ENCODE measurements at places on chromosomes 11 and 22. TPM values are rescaled to one million over a fixed set of nuclear protein-coding genes. Genes with fewer than 3 reads are reported as not detected.

GRCh38 chr11:7666292-7666866, 6.9 kb downstream of the CYB5R2 start:
- no peak overlapping the region for H3K27ac ChIP-seq
- peaks cover 11% of the 10 kb centered on the region for H3K36me3 ChIP-seq
- H3K4me3 ChIP-seq, result no peak overlapping the region

The CELSR1 gene
- 9.6 TPM for total RNA-seq

The SMTNL1 gene
- total RNA-seq, result not detected

DNA sequence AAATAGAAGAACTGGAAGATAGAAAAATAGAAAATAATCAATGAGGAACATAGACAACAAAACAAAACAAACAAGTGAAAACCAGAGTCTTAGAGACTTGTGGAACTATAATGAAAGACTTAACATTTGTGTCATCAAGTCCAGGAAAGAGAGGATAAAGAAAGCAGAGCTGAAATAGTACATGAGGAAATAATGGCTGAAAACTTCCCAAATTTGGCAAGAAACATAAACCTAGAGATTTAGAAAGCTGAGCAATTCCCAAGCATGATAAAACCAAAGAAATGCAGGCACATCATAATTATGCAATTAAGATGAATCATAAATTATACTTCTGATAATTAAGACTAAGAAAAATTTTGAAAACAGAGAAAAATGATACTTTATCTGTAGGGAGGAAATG, 614.5 kb downstream of the ETS1 start:
- no peaks in the 10 kb centered on the region for H3K36me3 ChIP-seq
- H3K4me3 ChIP-seq, result no peak overlapping the region
- no peak overlapping the region for H3K27ac ChIP-seq
- no peaks in the 10 kb centered on the region for H3K27me3 ChIP-seq

DNA sequence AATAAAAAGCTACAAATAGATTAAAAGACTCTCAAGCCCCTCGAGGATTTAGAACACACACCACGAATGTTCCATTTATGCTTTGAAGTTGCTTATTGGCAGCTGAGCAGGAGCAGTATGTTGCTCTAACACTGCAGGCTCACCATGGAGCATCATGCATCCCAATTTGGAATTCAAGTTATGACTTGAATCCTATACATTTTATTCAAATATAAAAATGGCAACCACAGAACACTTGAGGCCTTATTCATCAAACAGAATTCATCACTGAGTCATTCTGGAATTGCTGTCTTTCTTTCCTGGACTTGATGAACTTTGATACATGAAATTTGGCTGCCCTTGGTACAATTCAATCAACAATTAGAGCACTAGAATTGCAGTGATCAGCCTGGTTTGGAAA, 24.5 kb upstream of the BLID start:
- H3K27ac ChIP-seq, result no peak overlapping the region
- no peaks in the 10 kb centered on the region for H3K27me3 ChIP-seq
- H3K36me3 ChIP-seq, result no peaks in the 10 kb centered on the region
- no peak for DNase-seq
- no peak overlapping the region for H3K4me3 ChIP-seq
- peaks cover 12% of the 10 kb centered on the region for H3K4me1 ChIP-seq

DNA sequence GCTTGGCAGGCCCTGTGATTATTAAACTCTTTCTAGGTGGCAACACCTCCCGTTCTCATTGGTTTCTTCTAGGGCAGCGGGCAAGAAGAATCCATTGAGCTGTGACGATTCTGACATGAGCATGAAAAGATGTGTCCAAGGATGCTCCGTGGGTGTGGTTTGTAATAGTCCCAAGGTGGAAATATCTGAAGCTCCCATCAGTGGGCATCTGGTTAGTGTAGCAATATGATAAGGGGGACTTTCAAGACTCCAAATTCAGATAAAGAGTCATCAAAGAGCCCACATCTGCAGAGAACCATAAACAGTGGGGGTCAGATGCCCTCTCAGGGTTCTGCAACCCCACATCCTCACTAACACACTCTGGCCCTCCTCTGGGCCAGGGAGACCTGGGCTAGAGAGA, 42.6 kb downstream of the TST start:
- H3K4me1 ChIP-seq, result peaks cover 7% of the 10 kb centered on the region
- no peak for DNase-seq
- H3K27ac ChIP-seq, result no peak overlapping the region
- no peak overlapping the region for H3K4me3 ChIP-seq
- no peaks in the 10 kb centered on the region for H3K36me3 ChIP-seq

- no peak for DNase-seq
- no peaks in the 10 kb centered on the region for H3K36me3 ChIP-seq
- no peaks in the 10 kb centered on the region for H3K4me1 ChIP-seq
- no peak overlapping the region for H3K4me3 ChIP-seq
- no peak overlapping the region for H3K27ac ChIP-seq
Observed at GRCh38 chr11:1067812-1068496, 6.7 kb upstream of the MUC2 start.

DNA sequence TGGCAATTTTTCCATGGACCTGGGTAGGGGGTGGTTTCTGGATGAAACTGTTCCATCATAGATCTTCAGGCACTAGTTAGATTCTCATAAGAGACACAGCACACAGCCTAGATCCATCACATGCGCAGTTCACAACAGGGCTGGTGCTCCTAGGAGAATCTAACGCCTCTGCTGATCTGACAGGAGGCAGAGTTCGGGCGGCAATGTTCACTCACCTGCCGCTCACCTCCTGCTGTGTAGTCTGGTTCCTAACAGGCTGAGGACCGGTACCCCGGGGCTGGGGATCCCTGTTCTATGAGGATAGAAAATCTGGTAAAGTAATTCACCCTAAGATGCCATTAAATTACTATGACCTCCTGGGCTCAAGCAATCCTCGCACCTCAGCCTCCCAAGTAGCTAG, 318.0 kb downstream of the KIRREL3 start:
- no peaks in the 10 kb centered on the region for H3K36me3 ChIP-seq
- no peaks in the 10 kb centered on the region for H3K27me3 ChIP-seq
- no peak overlapping the region for H3K4me3 ChIP-seq
- DNase-seq, result no peak
- no peak overlapping the region for H3K27ac ChIP-seq
- no peaks in the 10 kb centered on the region for H3K4me1 ChIP-seq

- H3K27ac ChIP-seq, result no peak overlapping the region
- no peak for DNase-seq
- no peaks in the 10 kb centered on the region for H3K4me1 ChIP-seq
- no peak overlapping the region for H3K4me3 ChIP-seq
- H3K36me3 ChIP-seq, result no peaks in the 10 kb centered on the region
Observed at GRCh38 chr11:117425679-117426296, 98.1 kb downstream of the CEP164 start.

DNA sequence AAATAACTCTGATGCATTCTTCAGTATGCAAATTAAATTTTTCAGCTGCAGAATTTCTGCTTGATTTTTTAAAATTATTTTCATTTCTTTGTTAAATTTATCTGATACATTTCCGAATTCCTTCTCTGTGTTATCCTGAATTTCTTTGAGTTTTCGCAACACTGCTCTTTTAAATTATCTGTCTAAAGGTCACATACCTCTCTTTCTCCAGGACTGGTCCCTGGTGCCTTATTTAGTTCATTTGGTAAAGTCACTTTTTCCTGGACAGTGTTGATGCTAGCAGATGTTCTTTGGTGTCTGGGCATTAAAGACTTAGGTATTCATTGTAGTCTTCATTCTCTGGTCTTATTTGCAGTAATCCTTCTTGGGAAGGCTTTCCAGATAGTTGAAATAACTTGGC, 577.4 kb upstream of the LUZP2 start:
- H3K27me3 ChIP-seq, result no peaks in the 10 kb centered on the region
- H3K36me3 ChIP-seq, result no peaks in the 10 kb centered on the region
- DNase-seq, result no peak
- no peaks in the 10 kb centered on the region for H3K4me1 ChIP-seq

- DNase-seq, result peak; percentile 62
- no peak overlapping the region for H3K4me3 ChIP-seq
- no peaks in the 10 kb centered on the region for H3K36me3 ChIP-seq
- H3K27me3 ChIP-seq, result no peaks in the 10 kb centered on the region
Observed at GRCh38 chr11:115606498-115607220, 102.4 kb upstream of the CADM1 start.

GRCh38 chr11:124078591-124078990, 36.7 kb upstream of the VWA5A start:
- no peaks in the 10 kb centered on the region for H3K4me1 ChIP-seq
- DNase-seq, result no peak
- no peak overlapping the region for H3K4me3 ChIP-seq
- H3K27me3 ChIP-seq, result no peaks in the 10 kb centered on the region

- no peak overlapping the region for H3K4me3 ChIP-seq
- H3K27ac ChIP-seq, result peak overlapping the region; percentile 54
- H3K36me3 ChIP-seq, result peaks cover 23% of the 10 kb centered on the region
- no peaks in the 10 kb centered on the region for H3K27me3 ChIP-seq
- no peak for DNase-seq
Observed at GRCh38 chr11:18617688-18618341, 16.3 kb downstream of the SPTY2D1 start.

- H3K4me1 ChIP-seq, result no peaks in the 10 kb centered on the region
- no peak for DNase-seq
- no peaks in the 10 kb centered on the region for H3K36me3 ChIP-seq
- H3K27ac ChIP-seq, result no peak overlapping the region
- no peaks in the 10 kb centered on the region for H3K27me3 ChIP-seq
- no peak overlapping the region for H3K4me3 ChIP-seq
Observed at GRCh38 chr11:42066113-42066512, 606.7 kb upstream of the LRRC4C start.

The CYP2D6 gene
- total RNA-seq, result not detected

DNA sequence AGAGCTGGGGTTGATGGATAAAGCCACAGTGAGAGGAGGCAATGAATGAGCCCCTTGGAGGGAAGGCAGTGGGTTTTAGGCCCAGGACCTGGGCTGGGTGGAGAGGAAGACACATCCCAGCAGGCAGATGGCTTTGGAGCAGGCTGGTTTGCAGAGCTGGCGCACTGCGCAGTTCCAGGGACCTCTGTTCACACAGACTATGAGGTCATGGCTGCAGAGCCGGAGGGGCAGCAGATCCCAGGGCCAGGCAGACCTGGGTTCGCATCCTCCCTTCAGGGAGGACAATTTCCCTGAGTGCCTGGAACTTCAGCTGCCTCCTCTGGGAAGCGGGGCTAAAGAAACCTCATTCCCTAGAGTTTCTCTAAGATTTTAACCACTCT, 28.2 kb upstream of the DGKZ start:
- H3K4me3 ChIP-seq, result no peak overlapping the region

The TLCD5 gene
- 18.7 TPM for total RNA-seq

DNA sequence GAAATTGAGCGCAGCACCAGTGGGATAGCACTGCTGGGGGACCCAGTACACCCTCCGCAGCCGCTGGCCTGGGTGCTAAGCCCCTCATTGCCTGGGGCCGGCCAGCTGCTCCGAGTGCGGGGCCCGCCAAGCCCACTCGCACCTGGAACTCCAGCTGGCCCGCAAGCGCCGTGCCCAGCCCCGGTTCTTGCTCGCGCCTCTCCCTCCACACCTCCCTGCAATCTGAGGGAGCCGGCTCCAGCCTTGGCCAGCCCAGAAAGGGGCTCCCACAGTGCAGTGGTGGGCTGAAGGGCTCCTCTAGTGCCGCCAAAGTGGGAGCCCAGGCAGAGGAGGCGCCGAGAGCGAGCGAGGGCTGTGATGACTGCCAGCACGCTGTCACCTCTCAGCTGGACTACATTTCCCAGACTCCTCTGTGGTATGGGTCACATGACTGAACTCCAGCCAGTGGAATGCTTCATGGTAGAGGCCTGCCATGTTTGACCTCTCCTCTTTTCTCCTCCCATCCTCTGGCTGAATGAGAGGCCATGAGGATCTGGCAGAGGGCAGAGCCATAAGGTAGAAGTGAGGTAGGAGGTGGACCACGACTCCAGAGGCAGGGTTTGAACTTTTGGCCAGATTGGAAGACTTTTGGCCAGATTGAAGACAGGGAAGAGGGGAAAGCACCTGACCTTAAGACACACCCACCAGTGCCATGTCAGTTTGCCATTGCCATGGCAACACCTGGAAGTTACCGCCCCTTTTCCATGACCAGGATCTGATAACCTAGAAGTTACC, 6.2 kb downstream of the MRGPRD start:
- peaks cover 13% of the 10 kb centered on the region for H3K4me1 ChIP-seq
- H3K27me3 ChIP-seq, result no peaks in the 10 kb centered on the region
- no peak for DNase-seq
- no peak overlapping the region for H3K27ac ChIP-seq

DNA sequence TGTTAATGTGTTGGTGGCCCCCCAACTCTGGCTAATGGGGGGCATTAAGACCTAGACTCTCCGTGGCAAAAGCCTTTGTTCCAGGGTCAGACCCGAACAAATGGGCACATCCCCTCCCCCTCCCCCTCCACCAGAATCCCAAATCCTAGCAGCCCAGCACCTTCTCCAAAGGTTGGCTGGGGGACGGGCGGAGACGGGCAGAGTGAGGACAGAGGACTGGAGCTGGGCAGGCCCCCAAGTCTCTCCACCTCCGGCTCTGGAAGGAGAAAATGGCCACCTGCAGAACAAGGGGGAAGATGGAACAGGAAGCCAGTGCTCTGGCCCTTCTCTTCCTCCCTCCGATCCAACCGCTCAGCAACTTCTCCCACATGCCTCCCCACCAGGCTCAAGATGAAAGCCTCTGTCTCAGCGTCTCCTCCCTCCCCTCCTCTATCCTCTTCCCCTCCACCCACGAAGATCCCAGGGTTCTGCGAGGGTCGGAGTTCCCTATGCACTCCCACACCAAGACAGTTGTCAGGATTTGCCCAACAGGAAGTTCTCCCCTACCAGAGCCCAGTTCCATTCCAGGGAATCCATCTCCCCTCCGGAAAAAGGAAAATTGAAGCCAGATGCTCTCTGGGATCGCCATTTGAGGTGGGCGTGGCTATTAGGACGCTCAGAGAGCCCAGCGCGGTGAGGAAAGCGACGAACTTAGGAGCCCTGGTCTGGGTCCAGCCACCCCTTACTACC, 20.1 kb downstream of the ADA2 start:
- peaks cover 19% of the 10 kb centered on the region for H3K4me1 ChIP-seq
- no peaks in the 10 kb centered on the region for H3K27me3 ChIP-seq
- no peaks in the 10 kb centered on the region for H3K36me3 ChIP-seq

- DNase-seq, result no peak
- H3K4me3 ChIP-seq, result no peak overlapping the region
- H3K36me3 ChIP-seq, result no peaks in the 10 kb centered on the region
- no peak overlapping the region for H3K27ac ChIP-seq
- no peaks in the 10 kb centered on the region for H3K27me3 ChIP-seq
- H3K4me1 ChIP-seq, result no peaks in the 10 kb centered on the region
Observed at GRCh38 chr22:34620832-34621231, 445.1 kb upstream of the ISX start.

DNA sequence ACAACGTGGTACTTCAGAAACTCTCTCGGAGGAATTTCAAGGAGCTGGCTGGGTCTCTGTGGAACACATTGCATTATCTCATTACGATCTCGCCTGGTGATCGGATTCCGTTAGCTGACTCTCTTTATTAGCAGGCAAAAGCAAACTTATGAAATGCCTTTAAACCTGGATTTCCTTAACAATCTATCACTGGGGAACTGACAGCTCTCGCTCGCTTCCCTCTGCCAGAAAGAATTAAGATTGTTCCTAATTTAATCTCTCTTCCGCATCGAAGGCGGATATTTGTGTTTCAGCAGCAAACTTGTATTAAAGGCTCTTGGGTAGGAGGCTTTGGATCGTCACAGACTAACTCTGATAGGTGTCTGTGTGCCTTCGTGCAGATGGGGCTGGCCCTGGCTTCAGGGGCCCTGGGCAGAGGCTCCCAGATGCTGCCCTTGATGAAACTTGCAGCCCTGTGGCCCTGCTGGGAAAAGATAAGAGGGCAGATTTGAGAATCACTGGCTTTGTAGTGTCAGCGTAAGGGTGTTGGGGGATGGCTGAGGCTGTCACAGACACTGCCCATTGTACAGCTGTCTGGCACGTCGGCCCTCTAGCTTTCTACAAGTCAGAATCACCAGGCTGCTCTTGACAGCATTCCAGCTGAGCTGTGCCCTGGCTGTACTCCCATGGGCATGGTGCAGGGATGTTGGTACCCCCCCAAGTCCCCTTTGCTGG, 162.2 kb upstream of the NECTIN1 start:
- H3K4me1 ChIP-seq, result no peaks in the 10 kb centered on the region
- no peak overlapping the region for H3K4me3 ChIP-seq
- H3K36me3 ChIP-seq, result no peaks in the 10 kb centered on the region
- peak overlapping the region; percentile 39 for H3K27ac ChIP-seq

The MUC15 gene
- total RNA-seq, result not detected
